ENCODE measurements at places on chromosomes 3 and 15. TPM values are rescaled to one million over a fixed set of nuclear protein-coding genes. Genes with fewer than 3 reads are reported as not detected.

CLEC3B gene
- total RNA-seq, result 1.9 TPM

LSAMP gene
- total RNA-seq, result 8.1 TPM

LRRC49 gene
- 16.8 TPM for total RNA-seq

GRCh38 chr3:42264399-42265058, 1.5 kb downstream of the CCK start:
- DNase-seq, result peak; percentile 16

DNA sequence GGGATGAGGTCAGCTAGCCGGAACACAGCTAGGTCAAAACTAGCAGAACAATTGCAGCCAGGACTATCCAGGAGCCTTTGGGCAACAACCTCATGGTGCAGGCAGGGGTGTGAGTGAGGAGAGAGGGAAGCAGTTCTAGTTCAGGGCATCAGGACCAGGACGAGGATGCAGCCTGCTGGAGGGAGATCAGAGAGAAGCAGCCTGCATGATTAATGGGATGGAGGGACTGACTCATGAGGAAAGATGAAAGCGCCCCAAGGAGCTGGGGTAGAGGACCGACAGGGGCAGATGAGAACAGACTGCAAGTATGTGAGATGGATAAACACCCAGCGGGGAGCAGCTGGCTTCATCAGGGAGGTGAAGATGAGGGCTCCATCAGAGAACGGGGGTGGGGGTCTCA, 37.9 kb upstream of the LRTM1 start:
- peak; percentile 95 for DNase-seq

DNA sequence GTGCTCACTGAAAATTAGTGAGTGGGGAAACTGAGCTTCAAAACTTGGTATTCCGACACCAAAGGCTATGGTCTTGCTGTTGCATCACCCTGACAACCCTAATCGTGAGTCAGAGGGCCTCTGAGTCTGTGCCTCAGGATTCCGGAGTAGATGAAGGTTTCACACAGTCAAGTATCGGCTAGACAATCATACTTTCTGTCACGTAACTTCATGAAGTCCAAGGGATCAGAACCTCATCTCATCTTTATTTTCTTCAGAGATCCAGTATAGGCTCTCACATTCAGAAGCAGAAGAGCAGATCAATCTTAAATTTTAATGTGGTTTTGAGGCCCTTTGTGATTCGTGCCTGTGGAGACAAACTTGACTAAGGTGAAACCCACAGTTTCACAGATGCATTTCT, 26.1 kb upstream of the NECTIN3 start:
- peak; percentile 21 for DNase-seq

GRCh38 chr3:9247361-9247940, 2.0 kb downstream of the SRGAP3 start:
- no peak for DNase-seq

GRCh38 chr15:43253431-43254403, 13.0 kb downstream of the TGM5 start:
- peak; percentile 18 for DNase-seq

- DNase-seq, result no peak
These were observed 80.2 kb upstream of the FAM3D start for GRCh38 chr3:58746758-58747157.

DNA sequence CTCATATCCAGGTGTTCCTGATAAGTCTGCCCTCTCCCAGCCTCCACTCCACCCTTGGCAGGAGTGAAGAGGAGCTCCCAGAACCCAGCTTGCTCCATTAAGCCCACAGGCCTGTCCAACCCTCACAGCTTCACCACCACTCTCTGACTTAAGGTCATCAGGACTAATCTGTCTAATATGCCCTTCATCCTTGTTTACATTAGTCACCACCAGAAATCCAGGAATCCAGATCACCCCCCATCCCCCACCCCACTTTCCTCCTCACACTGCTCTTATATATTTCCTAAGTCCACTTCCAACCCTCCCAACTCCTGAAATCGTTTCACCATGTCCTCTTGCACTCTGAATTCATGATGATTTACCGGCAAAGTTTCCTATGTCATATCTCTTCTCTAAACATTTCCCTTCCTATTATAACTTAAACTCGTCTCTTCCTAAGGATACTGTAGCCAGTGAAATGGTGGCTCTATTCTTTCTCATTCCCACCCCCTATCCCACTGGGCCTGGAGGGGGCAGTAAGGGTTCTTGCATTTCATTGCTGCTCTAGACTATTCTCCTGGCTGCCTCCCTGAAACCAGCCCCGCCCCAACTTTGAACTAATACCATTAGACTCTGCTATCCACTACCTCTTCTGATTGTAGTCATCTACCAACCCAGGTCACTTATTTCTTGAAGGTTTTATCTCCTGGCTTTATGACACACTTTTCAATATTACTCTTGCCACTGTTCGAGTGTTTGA, 43.4 kb downstream of the PPP2R3A start:
- peak; percentile 52 for DNase-seq

- no peak for DNase-seq
These were observed 55.2 kb downstream of the MGLL start for GRCh38 chr3:127767126-127767525.

GRCh38 chr3:52606373-52607085, 70.1 kb downstream of the UQCC5 start:
- DNase-seq, result peak; percentile 41

DNA sequence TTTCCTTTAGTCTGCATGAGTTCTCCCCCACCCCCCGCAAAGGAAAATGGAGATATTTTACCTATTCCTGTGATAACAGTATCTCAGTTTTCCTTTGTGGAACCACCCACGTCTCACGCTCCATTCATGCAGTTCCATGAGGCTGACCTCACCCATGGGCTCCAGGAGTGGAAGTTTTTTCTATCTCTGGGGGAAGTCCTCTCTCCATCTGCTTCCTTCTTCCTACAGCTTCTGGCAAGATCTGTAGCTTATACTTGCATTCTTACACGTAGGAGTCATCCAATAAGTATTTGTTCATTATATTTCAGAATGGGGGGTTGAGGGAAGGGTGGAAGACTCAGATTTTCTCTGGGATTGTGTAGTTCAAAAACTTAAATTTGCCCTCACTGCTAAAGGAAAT, 5.8 kb upstream of the GLCE start:
- peak; percentile 93 for DNase-seq

GRCh38 chr3:114764056-114764492, 383.0 kb downstream of the ZBTB20 start:
- peak; percentile 28 for DNase-seq
